ENCODE measurements at places on chromosomes 16 and 17. TPM values are rescaled to one million over a fixed set of nuclear protein-coding genes. Genes with fewer than 3 reads are reported as not detected.

MC1R gene
- total RNA-seq: 2.1 TPM

SCGB1C2 gene
- not detected for total RNA-seq

XYLT2 gene
- 26.9 TPM for total RNA-seq

MGRN1 gene
- total RNA-seq: 40.2 TPM

PPP1R1B gene
- total RNA-seq: not detected

KRT39 gene
- total RNA-seq: not detected

KARS1 gene
- 141 TPM for total RNA-seq

PDE6G gene
- total RNA-seq: 3.5 TPM

CCL17 gene
- total RNA-seq: not detected

ABCC12 gene
- not detected for total RNA-seq

CRYBA1 gene
- not detected for total RNA-seq

ZNF785 gene
- total RNA-seq: 6.8 TPM

PRSS36 gene
- 0.31 TPM for total RNA-seq

SEZ6L2 gene
- total RNA-seq: 5.9 TPM

NATD1 gene
- total RNA-seq: 3.8 TPM

GAS7 gene
- total RNA-seq: 3.7 TPM
